NCI-H187 treated with DMSO at 0.1 percent for 48 hours (cell line): ENCODE measurements at places on chromosomes 13 and 19.

DNA sequence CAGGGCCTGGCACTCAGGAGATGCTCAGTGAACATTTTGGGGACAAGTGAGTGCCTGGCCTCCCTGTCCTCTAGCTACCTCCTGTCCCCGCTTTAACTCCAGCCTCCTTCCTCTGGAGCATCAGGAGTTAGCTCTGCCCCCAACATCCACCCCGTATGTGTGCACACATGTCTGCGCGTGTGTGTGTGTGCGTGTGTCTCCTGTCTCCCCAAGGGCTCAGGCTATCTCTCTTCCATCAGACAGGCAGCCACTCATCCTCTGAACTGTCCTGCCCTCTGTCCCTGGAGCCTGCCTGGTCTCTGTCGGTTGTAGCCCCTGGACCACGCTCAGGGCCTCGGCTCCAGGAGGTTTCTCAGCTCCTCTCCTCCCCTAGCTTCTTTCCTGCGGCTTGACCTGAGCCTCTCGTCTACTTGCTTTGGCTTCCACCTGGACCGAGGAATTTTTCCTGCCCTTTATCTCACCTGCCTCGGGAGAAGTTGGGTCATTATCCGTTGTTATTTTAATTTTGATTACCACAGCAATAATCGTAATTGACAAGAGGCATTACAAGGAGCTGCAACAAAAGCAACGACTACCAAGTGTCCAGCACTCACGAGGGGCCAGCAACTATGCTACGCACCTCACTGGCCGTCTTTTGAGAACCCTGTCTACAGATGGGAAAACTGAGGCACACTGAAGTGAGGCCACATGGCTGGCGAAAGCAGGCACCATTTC is 32.0 kb upstream of the ASF1B start:
- no peak for DNase-seq

DNA sequence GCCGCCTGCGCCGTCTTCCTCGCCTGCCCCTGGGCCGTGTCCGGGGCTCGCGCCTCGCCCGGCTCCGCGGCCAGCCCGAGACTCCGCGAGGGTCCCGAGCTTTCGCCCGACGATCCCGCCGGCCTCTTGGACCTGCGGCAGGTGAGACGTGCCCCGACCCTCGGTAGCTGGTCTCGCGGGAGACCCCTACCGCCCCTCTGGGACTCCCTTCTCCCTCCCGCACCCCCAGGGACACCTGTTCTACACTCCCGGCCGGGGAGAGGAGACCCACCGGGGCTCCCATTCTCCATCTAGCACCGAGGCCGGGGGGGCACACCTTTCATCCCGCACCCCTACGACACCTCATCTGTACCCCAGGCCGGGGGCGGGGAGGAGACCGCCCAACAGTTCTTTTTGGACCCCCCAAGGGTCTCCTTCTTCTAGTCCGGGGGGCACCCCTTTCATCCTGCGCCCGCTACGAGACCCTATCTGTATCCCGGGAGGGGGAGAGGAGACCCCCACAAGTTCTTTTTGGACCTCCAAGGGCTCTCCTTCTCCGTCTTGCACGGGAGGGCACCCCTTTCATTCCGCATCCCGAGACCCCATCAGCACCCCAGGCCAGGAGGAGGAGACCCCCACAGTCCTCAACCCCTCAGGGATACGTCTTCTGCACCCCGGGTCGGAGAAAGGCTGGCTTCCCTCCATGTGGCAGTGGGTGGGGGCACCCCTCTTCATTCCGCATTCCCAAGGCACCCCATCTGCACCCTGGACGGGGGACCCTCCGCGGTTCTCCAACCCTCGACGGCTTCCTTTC is 533 bp downstream of the TNFSF9 start:
- no peak for DNase-seq

- no peak for DNase-seq
Observed at GRCh38 chr13:27790523-27790922, 1.8 kb upstream of the GSX1 start.

DNA sequence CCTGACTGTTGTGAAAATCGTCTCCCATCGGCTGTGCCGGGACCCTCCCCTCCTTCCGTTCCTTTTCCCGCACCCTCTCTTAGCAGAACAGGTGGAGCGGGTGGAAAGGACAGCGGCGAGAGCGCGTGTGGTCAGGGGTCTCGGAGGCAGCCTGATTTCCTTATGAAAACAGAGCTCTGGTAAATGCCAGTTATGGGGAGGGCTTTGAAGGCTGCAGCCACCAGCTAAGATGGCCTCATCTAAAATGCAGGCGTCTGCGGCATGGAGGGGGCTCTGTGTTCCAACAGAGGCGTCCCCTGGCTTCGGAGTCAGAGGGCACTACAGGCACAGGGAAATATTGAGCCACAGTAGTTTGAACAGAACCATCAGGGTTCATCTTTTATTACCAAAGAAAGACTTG is 93.8 kb upstream of the SOX1 start:
- DNase-seq = no peak

DNA sequence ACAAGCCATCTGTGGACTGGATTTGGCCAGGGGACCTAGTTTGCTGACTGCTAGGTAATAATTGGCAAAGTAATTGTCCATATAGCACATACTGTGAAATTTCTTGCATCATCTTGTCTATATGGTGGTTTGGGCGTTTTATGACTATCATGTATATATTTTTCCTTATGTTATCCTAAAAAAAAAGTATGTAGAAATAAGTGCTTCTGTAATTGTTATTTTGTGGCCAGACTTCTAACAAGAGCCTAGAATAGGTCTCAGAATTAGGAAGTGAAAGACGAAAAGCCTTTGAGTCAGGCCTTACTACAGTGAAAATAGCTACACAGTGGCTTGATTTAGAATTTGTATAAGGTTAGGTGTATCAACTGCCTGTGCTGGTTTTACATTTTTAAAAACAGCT is 4.2 kb downstream of the FNDC3A start:
- no peak for DNase-seq

- DNase-seq = no peak
Observed at GRCh38 chr19:13430790-13431582, 75.3 kb downstream of the CACNA1A start.

DNA sequence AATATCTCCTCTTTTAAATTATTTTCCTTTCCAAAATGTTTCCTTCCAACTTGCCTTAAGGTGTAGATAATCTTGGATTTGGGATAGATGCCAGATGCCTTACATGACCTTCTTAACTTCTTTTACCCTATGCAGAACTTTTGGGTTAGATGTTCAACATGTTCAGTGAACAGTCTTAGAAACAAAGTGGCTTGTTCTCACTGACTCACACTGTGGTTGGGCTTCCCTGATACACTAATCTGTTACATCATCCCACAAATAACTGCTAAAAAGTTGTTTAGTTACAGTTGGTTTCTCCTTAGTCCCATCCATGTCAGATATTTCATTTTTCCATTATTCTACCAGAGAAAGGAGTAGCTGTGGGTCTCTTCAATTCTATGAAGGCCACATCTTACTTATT is 2638.2 kb downstream of the PCDH9 start:
- no peak for DNase-seq

- no peak for DNase-seq
Observed at GRCh38 chr13:112984501-112984900, 15.5 kb downstream of the MCF2L start.

DNA sequence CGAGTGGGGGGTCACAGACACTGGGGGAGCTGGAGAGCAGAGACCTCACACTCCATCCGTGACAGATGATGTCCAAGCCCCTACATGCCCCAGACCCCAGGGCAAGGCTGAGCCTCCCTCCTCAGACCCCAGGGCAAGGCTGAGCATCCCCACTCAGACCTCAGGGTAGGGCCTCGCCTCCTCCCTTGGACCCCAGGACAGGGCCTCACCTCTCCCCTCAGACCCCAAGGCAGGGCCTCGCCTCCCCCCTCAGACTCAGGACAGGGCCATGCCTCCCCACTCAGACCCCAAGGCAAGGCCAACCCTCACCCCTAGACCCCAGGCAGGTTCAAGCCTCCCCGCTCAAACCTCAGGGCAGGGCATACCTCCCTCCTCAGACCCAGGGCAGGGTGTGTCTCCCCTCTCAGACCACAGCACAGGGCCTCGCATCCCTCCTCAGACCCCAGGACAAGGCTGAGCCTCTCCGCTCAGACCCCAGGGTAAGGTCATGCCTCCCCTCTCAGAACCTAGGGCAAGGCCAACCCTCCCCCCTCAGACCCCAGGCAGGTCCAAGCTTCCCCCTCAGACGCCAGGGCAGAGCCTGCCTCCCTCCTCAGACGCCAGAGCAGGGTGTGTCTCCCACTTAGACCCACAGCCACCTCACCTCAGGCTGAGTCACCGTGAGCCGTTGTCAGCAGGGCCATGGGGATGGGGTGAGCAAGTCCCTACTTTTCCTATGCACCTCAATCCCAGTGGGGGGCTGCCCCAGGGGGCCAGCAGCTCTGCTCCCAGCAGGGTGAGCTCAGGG is 1.7 kb upstream of the S1PR4 start:
- DNase-seq = no peak

GRCh38 chr19:10005632-10006334 is 4.5 kb downstream of the COL5A3 start:
- no peak for DNase-seq

- DNase-seq = no peak
Observed at GRCh38 chr19:45960595-45961235, 12.9 kb downstream of the NOVA2 start.

DNA sequence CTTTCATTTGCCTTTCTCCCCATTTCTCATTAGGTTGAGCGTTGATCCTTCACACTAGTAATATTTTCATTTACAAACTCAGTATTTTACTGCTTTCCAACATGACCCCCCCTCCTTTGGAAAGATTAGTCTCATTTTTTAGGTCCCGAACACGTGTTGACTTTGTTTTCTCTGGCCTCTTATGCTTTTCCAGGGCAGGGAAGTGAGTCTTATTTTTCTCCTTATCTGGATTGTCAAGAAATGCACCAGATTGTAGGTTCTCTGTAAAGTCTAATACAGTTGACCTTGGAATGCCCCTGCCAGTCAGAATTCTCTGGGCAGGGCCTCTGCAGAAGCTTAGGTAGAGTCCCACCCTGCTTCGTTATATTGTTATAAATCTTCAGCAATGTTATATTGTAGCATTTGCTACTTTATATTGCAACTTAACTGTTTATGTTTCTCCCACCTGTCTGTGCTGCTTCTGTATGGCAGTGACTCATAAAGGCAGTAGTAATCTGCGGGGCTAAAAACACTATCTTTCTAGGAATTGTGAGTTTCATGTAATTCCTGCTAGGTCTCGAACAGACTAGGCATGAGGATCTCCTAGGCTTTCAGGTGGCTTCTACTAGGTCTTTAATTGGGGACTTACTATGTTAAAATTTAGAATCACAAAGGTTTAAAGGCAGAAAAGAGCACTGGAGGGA is 2.0 kb downstream of the TDRD3 start:
- DNase-seq = no peak

DNA sequence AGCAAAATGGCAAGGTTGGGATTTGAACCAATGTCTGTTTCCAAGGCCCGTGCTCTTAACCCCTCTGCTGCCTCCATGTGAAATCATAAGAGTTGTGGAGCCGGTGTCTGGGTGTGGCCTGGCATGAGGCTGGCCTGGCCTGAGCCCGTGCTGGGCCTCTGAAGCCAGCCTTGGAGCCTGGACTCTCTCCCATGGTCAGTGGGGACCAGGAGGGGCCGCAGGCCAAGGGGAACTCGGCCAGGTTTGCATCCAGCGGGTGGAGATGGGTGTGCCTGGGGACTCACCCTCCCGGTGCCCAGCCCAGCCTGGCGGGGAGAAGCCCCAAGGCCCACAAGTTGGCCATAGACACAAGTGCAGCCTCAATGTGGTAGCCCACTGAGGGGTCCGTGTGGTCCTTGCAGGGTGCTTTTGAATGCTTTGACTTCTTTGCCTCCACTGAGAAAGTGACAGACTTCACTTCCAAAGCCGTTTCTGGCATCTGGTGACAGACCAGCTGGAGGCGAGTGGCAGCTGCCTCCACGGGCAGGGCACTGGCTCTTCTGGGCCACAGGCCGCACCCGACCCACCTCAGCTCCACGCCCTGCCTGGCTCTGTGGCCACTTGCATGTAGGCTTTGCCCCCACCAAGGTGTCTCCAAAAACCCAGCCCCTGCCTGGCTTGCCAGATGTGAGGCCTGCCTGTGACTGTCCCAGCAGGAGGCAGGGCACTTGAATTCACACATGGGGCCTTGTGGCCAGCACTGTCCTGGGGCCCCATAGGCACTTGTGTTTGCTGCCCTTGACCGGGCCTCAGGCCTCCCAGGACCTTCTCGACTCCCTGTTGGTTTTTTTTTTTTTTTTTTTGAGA is 26.2 kb upstream of the NCCRP1 start:
- no peak for DNase-seq

DNA sequence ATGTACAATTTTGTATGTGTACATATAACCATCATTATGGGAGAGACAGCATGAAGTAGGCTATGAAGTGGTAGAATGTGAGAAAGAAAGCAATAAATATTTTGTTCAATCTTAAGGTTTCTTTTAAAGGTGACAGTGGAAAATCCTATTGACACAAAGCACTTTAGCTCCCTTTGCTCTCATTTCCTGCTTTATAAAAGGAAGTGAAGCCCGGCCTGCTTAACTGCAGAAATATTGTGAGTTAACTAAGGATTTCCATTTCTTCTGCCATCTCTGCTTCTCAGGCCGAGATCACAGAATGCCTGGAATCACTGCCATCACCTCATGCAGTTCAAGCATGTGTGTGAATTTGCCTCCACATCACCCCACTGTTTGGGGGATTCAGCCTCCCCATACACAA is 83.5 kb downstream of the FRY start:
- no peak for DNase-seq

GRCh38 chr13:78401873-78402707 is 201.3 kb downstream of the POU4F1 start:
- no peak for DNase-seq

DNA sequence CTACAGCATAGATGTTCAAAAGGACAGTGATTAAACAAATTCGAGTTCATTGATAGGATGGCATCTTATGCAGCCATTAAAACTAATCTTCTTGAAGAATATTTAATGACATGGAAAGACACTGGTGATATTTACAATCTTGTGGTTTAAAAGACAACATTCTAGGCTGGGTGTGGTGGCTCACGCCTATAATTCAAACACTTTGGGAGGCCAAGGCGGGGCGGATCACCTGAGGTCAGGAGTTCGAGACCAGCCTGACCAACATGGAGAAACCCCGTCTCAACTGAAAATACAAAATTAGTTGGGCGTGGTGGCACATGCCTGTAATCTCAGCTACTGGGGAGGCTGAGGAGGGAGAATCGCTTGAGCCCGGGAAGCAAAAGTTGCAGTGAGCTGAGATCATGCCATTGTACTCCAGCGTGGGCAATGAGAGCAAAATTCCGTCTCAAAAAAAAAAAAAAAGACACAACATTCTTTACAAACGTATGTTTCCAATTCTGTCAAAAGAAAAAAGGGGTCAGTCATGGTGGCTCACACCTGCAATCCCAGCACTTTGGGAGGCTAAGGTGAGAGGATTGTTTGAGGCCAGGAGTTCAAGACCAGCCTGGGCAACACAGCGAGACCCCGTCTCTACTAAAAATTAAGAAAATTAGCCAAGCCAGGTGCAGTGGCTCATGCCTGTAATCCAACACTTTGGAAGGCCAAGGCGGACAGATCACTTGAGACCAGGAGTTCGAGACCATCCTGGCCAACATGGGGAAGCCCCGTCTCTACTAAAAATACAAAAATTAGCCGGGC is 2.5 kb upstream of the PAK4 start:
- no peak for DNase-seq
